ENCODE measurements at places on chromosomes 5 and 9.

- no peak for DNase-seq
Measured at GRCh38 chr9:121735065-121735792, 83.8 kb downstream of the DAB2IP start.

- no peak for DNase-seq
Measured at GRCh38 chr9:112861638-112862555, 28.8 kb downstream of the SLC46A2 start.

GRCh38 chr9:93532141-93532540 is 44.2 kb upstream of the PHF2 start:
- DNase-seq, result no peak

- peak; percentile 89 for DNase-seq
Measured at GRCh38 chr5:181187500-181188213, 17.3 kb downstream of the TRIM7 start.

DNA sequence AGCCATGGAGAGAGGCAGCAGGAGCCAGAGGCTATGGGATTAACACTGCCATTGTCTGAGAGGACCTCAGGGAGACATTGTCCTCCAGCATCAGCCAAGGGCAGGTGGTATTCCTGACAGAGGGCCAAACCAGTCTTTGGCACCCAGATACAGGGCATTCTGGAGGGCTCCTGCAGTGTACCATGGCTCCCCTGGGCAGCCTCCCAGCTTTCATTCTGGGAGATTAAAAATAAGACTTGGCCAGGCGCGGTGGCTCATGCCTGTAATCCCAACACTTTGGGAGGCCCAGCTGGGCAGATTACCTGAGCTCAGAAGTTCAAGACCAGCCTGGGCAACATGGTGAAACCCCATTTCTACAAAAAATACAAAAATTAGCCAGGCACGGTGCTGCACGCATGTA is 4.2 kb downstream of the MTAP start:
- no peak for DNase-seq

DNA sequence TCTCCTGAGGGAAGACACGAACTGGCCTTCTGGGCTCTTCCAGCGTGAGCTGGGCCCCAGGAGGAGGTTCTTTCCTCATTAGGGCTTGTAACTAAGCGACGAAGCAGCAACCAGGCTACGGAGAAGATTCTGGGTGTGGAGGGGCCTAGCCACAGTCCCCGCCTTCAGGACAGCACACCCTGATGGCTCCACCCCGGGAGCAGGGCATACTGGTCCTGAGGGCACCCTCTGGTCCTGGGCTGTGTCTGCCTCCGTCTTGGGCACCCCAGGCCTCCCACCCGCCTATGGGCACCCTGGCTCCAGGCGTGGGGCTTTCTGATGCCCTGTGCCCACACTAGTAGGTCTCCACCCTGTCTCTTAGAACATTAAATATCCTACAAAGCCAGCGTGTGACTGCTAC is 136.4 kb downstream of the OLFM1 start:
- DNase-seq, result no peak

DNA sequence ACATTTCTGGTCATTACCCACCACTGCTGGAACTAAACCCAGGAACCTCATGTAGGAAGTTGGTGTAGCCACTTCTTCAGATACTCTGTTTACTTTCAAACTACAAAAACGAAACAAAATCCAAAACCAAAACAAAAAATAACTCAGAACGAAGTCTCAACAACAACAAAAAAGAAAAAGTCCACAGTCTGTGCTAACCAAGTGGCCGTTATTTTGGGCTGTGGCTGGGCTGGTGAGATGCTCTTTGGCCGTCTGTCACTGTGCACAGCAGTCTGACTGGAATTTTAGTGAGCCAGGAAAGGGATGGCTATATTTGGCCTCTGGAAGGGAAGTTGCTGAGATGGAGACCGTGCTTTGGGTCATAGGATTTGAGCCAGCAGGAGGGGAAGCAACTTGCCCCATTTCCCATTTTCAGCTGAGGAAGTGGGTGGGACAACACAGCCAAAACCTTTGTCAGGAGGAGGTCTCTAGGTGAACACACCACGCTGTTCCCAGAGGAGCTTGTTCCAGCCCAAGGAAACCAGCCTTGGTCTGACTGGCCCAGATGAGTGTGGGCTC is 334.1 kb downstream of the ZSWIM6 start:
- no peak for DNase-seq

- no peak for DNase-seq
Measured at GRCh38 chr5:33994845-33995244, 10.4 kb upstream of the SLC45A2 start.

DNA sequence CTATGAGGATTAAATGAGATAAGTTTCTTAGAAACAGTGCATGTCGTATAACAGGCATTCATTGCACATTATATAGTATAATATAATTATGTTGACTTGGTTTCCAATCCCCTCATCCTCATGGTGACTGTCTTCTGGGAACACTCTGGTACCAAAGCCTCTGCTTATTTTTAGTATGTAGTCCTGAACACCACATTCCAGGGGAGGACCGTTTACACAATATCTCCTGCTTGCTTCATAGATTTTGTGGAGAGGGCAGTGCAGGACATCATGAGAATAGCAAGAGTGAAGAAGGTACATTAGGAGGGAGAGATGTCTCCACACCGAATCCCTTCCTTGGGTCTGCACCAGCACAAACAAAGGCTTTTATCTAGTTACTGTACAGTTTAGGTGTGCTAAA is 20.5 kb upstream of the BHMT start:
- no peak for DNase-seq

GRCh38 chr5:111779260-111779921 is 22.4 kb upstream of the NREP start:
- DNase-seq, result no peak

- no peak for DNase-seq
Measured at GRCh38 chr5:109143031-109143430, 266.7 kb downstream of the PJA2 start.

- no peak for DNase-seq
Measured at GRCh38 chr9:107154291-107154690, 128.8 kb upstream of the RAD23B start.

DNA sequence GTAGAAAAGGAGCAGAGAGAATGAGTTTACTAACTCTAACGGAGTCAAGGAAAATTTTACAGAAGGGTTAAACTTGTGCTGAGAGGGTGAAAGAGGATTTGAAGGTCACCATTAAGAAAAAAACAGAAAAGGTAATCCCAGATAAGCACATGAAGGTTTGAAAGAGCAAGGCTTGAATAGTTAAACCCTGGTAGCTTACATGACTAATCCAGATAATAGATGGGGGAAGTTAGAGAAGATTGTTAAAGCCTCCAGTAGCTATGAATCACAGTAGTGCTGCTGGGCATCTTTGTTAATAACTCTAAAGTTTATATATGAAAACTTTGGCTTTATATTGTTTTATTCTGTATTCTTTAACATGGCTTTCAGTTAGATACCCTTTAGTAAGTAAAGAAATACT is 354.5 kb upstream of the FTMT start:
- DNase-seq, result no peak

DNA sequence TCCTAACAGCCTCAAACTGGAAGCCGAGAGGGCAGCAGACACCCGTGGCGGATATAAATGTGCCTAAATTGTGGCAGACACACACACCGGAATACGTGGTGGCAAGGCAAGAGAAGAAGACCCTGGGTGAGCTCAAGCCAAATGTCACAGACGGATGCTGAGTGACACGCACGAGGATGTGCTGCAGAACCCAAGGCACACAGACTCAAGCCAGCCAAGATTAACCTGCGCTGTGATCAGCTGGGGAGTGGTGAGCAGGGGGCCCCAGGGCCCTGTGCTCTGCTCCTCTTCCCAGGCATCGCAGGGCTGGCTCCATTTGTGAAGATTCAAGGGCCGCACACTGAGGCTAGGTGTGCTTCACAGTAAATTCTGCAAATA is 16.4 kb downstream of the SEMA4D start:
- no peak for DNase-seq

- DNase-seq, result no peak
Measured at GRCh38 chr5:14476786-14477435, 104.7 kb upstream of the OTULINL start.

DNA sequence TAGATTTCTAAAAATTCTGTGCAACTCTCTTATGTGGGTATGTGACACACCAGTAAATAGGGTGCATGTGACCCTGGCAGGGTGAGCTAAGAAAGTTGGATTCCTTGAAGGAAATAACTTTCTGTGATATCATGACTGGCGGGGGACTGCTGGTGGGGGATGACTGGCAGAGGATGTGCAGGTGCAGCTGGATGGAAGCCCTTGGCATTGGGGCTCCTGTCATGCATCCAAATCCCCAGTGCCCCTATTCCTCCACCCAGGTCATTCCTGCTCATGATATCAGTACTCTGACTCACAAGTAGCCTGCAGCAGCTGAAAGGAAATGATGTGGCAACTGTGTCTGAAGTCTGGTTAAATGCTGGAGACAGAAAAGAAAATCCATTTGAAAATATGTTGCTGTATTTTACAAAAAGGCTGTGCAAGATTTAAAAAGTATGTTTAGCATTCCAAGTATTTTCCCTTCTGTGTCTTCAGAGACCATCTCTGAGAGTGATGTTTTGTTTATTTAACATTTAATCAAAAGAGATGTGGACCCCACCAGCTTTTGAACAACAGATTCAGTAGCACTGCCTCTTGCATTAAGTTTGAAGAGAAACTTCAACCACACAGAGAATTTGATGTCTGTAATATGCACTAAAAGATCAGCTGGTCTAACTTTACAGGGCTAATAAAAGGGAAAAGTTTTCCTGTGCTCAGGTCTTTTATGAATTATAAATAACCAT is 17.9 kb upstream of the ZSWIM6 start:
- no peak for DNase-seq

GRCh38 chr5:109653561-109654239 is 36.0 kb upstream of the MAN2A1 start:
- no peak for DNase-seq

DNA sequence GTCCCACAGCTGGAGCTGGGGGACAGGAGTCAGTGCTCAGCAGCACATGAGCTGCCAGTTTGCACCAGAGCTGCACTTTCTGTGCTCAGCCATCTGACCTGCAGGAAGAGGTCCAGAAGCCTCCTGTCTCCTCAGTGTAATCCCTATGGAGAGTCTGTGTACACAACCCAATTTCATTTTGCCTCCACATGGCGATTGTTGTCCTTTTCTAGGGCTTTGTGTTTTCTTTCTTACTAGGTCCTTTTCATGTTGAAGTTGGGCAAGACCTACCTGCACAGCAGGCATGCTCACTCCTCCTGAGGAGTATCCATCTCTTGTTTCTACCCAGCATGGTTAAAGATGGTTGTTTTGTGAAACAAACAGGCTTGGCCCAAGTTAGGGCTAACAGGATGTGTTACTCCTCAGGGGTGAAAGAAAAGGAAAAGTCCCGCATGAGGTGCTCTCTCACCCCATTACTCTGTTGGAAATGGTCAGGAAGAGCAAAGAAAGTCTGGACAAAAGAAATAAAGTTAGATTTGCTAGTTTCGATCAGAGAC is 273.0 kb downstream of the TMEM167A start:
- no peak for DNase-seq

DNA sequence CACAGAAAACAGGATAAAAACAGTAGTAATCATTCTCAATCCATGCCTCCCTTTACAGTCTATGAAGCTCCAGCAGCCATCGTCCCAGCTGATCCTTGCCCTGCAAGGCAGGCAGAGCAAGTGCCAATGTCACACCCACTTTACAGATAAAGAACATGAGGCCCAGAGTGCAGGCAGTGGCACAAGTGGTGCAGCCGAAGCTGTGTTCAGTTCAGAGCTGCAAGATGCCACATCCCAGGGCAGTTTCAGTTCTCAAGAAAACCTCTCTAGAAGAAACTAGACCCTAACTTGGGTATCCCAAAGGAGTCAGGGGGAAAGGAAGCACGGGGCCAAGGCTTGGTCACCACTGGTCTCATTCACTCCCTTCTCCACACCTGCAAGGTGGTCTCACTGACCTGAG is 34.6 kb upstream of the CPLX2 start:
- DNase-seq, result no peak

DNA sequence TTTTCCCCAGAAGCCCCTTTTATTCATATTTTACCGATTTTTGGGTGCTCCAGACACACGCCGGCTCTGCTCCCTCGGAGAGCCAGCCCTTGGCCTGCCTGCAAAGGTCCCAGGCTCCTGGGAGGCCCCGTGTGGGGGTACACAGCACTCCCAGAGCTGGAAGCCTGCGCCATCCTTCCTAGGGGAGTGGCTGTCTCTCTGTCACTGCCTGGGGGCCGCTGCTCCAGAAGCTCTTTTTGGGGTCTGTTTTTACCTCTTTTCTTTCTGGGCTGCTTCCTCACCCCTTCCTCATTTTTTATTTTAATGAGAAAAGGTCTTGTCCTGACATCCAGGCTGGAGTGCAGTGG is 119.1 kb upstream of the COL5A1 start:
- DNase-seq, result no peak

DNA sequence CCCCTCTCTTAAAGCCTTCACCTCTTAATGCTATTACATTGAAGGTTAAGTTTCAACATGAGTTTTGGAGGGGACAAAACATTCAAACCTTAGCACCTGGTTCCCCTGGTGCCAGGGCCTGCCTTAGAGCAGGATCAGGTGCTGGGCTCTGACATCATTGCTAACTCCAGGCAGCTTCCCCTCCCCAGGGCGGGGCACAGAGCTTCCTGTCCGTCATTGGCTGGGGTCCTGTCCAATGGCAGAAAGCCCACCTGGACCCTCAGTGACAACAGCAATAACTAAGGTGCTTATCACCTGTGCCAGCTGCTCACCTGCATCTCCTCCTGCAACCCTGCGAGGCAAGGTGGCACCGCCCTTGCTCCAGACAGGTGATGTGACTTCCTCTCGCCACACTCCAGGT is 177.4 kb downstream of the NSG2 start:
- no peak for DNase-seq

DNA sequence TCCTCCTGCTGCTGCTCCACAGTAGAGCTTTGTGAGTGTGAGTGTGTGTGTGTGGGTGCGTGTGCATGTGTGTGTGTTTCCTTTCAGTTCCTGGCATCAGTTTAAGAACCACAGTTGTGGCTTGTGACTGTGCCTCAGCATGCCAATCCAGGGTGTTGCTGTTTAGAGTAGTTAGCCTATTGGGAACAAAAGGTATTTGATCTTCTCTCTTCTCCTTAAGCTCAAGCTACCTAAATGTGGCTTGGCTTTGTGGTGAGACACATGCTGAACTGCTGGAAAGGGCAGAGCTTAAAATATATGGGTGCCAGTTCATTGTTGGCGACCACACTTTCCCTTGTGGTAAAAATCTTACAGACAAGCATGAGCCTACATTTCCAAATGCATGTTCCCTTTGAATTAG is 116.6 kb upstream of the BNC2 start:
- DNase-seq, result no peak
